ENCODE measurements at places on chromosomes 2 and 18.

- peak; percentile 42 for DNase-seq
Observed at GRCh38 chr2:45675263-45675812, 23.9 kb downstream of the PRKCE start.

- no peak for DNase-seq
Observed at GRCh38 chr2:36701918-36702317, 5.4 kb downstream of the VIT start.

DNA sequence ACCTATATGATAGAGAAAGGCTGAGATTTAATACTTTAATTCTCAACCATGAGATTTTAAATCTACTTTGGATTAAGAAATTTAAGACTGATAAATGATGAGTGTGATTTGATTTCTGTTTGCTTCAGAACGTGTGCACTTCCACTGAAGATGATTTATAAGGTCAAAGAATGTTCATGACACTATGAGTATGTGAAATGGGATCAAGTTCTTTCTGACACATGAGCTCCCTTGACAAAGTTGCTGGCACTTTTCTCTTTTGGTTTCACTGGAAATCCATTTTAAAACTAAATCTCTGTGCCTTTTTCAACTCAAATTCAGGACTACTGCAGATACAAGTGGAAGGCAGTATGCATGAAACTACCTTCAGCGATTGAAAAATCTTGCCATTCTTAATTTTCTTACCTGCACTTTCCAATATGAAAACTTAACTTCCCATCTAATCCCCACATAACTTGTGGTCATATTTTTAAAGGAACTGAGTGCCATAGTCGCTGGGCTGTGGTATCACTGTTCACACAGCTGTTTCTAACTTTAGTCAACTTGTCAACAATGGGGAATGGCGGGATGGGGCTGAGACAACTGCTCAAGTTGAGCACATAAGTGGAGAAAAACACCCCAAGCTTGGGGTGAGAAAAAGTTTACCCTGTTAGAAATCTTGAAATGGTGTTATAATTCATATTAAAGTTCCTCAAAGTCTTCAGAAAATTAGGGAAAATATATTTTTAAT is 51.8 kb upstream of the TTN start:
- DNase-seq, result no peak

- DNase-seq, result no peak
Observed at GRCh38 chr2:30978854-30979253, 159.4 kb downstream of the GALNT14 start.

- DNase-seq, result no peak
Observed at GRCh38 chr2:42108852-42109251, 60.3 kb upstream of the EML4 start.
